ENCODE measurements at places on chromosomes 3 and 15.

- ATAC-seq = peak; percentile 18
Measured at GRCh38 chr15:100919481-100920405, 586 bp downstream of the LRRK1 start.

DNA sequence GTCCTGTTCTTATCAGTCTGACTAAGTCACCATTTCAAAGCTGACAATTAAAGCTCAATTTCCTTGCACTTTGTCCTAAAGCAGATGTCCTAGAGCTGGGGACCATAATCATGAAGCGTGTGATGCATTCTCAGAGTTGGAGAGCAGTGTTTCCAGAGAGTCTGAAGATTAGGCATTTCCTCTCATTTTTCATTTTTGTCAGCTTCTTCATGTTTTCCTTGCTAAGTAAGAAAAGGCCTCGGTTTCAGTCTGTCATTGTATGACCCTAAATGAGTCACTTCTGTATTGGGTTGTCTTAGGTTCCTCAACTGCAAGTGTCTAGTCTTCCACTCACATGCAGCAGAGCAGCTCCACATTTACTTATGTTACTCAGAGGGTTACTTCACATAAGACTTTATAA lies 257.2 kb upstream of the TPRG1 start:
- peak; percentile 67 for ATAC-seq

- no peak for ATAC-seq
Measured at GRCh38 chr3:157865352-157866000, 240.7 kb downstream of the SHOX2 start.

DNA sequence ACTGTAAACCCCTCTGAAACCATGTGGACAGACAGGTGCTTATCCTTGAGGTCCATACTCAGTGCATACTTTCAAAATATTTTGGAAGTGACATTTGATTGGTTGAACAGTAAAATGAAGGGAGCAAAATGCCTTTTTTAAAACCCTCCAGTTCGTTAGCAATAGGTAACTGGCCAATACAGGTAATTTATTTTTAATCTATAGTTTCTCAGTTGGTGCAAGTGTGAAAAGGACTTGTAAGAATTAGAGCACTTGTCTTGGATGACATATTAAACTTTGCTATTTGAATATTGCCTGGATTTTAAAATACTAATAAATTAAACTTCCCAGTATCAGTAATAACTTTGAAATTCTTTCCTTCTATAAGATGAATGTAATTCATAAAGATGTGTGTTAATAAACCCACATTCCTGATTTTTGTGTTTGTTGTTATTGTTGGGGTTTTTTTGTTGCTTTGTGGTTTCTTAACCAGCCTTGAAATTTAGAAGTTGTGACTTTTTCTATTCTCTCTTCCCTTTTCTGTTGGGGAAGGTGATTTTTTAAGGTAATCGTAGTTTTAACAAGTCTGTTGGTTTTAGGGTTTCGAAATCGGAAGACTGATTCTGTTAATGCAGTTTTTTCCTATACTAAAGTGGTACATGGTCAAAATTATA lies 90.0 kb downstream of the STT3B start:
- no peak for ATAC-seq

GRCh38 chr3:124504332-124505059 lies 225.8 kb upstream of the UMPS start:
- peak; percentile 99 for ATAC-seq

GRCh38 chr3:36372534-36372935 lies 7.8 kb upstream of the STAC start:
- ATAC-seq = peak; percentile 82

GRCh38 chr3:17075907-17076306 lies 191.2 kb downstream of the PLCL2 start:
- no peak for ATAC-seq
